HEK293T (cell line): ENCODE measurements at places on chromosomes 16 and 17.

DNA sequence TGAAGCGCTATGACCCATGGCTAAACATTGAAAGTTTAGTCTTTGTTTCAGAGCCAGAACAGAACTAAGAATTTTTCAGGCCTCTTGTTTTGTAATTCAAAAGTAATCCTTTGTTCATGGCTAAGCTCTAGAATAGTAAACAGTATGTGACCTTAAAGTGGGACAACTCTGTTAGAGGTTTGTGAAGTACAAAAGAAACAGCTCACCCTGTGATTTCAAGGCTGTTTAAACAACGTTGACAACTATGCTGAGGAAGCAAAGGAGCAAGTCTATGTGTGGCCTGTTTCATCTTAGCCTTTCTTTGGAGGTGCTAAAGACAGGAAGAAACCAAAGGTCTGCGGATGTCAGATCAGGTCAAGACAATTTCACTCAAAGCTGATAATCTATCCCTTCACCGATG, 40.4 kb downstream of the MYOCD start:
- DNase-seq = no peak

DNA sequence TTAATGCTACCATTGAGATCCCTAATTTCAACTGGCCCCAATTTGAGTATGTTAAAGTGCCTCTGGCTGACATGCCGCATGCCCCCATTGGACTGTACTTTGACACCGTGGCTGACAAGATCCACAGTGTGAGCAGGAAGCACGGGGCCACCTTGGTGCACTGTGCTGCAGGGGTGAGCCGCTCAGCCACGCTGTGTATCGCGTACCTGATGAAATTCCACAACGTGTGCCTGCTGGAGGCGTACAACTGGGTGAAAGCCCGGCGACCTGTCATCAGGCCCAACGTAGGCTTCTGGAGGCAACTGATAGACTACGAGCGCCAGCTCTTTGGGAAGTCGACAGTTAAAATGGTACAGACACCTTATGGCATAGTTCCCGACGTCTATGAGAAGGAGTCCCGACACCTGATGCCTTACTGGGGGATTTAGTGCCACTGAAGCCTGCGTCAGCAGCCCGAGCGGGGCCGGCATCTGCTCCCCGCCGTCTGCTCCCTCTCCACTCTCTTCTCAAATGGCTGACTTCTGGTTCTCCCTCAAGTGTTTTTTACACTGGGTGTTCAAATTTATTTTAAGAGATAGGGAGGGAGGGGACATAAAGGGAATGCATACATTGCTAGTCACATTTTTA, 22.9 kb downstream of the DUSP14 start:
- no peak for DNase-seq

DNA sequence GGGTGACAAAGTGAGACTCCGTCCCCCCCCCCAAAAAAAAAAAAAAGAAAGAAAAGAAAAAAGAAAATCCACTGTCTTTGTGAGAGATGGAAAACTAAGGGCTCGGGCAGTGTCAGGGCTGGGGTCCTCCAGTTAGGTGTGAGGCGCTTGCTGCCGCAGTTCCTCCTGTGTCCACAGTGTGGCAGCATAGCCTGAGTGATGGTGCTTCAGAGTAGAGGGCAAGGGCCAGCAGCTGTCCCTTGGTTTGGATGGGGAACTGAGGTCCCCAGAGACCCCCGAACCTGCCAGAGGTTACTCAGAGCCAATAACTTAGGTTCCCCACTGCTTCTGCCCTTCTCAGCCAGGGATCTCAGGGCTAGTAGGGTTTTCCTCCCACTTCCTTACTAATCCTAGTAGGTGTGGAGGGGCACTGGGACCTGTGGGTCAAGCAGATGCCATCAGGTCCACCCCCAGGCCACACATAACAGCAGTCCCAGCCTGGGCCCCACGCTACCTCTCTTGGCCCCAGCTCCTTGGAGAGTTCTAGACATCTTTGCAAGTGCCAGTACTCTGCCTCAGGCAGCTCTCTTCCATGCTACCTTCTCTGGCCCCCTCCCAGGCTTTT, 7.9 kb upstream of the LLGL1 start:
- peak; percentile 88 for DNase-seq

DNA sequence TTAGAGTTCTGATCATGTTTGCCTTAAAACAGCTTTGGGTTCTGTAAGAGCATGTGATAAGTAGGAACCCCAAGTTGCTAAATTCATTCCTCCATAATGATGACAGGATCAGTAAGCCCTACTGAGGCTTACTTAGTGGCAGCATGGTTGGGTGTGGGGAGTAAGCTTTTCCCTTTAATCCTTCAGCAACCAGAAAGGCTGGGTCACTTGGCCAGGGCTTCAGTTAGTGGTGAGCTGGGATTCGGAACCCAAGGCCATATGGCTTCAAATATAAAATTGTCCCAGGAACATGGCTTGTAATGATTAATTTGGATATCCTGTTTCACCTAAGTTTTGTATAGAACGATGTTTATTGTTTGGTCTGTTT, 850 bp downstream of the GINS3 start:
- DNase-seq = peak; percentile 17

DNA sequence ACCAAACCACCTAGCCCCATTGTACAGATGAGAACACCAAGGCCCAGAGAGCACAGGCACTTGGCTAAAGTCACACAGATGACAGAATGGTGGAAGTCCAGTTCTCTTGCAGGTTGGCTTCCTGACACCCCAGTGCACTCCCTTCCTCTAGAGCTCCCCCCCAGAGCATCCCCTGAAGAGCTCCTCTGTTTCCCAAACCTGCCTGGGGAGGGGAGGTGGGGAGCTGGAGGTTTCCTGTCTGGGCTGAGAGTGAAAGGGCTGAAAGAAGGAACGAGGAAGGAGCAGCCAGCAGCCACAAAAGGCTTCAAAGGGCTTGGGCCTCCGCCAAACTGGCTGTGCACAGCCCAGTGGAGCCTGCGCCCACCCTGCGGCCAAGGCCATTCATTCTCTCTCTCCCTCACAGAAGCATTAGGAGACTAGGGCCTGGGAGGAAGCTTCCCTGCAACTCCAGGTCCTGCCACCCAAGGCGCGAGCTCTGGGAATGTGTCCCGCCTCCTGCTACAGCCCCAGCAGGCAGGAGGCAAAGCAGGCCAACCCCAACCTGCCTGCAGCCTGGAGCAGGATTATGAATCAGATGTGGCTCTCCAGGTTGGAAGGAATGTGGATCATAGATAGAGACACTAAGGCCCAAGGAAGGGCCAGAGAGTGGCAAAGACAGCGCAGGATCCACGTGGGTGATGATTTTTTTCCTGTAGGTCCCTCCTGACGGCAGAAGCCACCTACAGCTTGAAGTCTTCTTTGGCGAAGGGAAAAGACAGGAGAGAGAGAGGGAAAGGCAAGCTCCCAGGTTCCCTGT, 913 bp downstream of the SLC13A5 start:
- DNase-seq = no peak

GRCh38 chr16:22122239-22122638, 29.9 kb downstream of the VWA3A start:
- no peak for DNase-seq

- no peak for DNase-seq
These were observed 7.9 kb downstream of the SLC12A3 start for GRCh38 chr16:56872863-56873391.

DNA sequence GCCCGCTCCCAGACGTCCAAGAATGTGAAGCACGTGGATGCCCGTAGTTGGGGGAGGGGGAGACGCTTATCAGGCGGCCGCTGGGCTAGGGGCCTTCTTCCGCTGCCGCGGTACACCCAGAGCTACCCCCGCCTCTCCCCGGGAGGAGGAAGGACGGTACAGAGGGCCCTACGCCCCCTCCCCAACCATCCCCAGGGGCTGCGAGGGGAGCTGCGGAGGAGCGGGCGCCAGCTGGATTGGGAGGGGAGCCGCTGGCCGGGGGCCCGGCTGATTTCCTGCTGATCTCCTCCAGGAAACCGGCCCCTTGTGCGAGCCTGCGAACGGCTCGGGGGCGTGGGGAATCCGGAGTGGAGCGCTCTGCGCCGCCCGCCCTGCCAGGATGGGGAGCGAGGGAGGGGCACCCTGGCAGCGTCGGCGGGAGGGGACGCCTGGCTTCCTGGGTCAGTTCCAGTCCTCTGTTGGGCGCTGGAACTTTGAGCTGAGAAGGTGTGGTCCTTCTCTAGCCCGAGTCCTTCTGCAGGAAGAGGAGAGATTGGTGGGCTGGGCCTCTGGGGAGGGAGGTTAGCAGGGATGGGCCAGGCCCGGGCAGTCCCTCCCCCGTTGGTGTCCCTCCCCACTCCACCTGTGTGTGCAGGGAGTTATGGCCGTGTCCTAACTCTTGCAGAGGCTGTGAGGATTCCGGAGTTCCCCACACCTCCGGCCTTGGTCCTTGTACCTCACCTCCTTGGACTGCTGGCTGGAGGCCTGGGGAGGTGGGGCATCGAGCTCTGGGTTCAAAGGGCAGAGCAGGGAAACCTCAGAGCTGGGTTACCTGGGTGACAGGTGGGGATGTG, 19.2 kb downstream of the GJD3 start:
- DNase-seq = no peak

- no peak for DNase-seq
These were observed 3.6 kb upstream of the TMEM92 start for GRCh38 chr17:50270435-50271362.

GRCh38 chr17:39192901-39193300, 4.6 kb downstream of the CACNB1 start:
- DNase-seq = no peak

GRCh38 chr17:59878624-59879023, 14.1 kb downstream of the TUBD1 start:
- DNase-seq = no peak

- no peak for DNase-seq
These were observed 39.6 kb upstream of the PSMD7 start for GRCh38 chr16:74257061-74257460.

GRCh38 chr16:80104401-80104800, 436.4 kb upstream of the DYNLRB2 start:
- no peak for DNase-seq
